ENCODE measurements at places on chromosomes 11 and 22.

GRCh38 chr22:23409976-23410375 lies 170.1 kb downstream of the IGLL1 start:
- no peak for DNase-seq

DNA sequence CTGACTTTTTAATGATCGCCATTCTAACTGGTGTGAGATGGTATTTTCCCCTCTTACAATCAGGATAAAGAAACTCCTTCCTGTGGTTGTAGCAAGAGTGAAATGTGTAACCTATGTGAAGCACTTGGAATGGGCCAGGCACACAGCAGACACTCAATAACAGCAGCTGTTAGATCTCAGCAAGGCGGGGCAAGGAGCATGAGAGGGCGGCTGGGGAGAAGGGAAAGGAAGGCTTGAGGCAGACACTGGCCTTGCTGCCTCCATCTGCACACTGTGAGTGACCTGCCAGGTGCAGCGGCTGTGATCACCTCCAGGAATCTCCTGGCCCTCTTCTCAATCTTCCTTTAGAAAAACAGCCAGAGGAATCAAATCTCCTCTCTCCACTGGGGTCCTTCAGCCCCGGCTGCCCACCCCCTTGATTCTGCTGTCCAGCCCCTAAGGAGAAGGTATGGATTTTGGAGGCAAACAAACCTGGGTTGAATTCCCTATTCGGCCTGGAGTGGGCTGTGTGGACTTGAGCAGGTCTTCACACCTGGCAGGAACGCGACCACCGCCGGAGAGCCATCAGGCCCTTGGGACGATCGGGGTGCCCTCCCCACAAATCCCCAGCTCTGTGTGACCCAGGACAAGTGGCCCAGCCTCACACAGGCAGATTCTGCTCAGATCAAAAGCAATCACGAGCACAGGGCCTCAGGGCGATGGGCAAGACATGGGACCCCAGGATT lies 49.0 kb downstream of the RPUSD4 start:
- DNase-seq: no peak

DNA sequence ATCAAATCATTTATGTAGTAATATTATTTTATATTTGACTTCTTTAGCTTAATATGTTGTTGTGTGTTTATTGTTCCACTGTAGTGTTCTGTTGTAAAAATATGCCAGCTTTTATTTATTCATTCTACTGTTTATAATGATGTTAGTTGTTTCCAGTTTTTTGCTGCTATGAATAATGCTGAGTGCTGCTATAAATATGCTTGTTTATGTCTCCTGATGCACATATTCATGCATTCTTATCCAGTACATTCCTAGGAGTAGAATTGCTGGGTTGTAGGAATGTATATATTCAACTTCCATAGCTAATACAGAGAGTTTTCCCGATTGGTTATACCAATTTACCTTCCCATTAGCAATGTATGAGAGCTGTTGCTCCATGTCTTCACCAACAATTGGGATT lies 33.5 kb upstream of the RAB30 start:
- DNase-seq: no peak

DNA sequence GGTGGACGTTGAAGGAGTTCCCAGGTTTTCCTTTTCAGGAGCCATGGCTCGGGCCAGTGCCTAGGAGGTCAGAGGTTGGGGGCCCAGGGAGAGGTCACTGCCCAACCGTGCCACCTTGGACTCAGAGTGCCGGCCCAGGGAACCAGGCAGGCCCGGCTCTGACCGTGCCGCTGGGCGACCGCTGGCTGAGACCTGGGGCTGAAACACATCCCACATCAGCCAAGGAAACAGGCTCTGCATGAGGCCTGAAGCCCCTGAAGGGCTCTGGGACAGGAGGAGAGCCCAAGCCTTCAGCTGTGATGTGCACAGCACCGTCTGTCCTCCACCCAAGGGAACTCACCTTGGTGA lies 21.9 kb upstream of the RTN4R start:
- DNase-seq: no peak

DNA sequence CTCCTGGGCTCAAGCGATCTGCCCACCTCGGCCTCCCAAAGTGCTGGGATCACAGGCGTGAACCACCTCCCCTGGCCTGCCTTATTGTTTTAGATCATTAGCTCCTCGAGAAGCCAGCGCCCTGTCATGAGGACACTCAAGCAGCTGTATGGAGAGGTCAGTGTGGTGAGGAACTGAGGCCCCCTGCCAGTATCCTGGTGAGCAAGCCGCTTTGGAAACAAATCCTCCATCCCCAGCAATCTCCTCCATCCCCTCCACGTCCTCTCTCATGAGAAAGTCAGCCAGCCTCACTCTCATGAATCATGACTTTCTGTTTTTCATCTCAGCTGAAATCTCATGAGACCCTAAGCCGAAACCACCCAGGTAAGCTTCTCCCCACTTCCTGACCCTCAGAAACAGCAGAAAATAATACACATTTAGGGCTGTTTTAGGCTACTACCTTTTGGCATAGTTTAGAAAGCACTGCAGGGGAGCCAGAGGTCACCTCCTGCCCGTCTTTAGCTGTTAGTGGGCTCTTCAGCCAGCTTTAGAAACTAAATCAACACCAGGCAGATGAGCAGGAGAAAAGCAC lies 56.0 kb downstream of the CTTN start:
- no peak for DNase-seq

- DNase-seq: no peak
Observed at GRCh38 chr22:48647606-48648515, 1179.8 kb downstream of the BRD1 start.

DNA sequence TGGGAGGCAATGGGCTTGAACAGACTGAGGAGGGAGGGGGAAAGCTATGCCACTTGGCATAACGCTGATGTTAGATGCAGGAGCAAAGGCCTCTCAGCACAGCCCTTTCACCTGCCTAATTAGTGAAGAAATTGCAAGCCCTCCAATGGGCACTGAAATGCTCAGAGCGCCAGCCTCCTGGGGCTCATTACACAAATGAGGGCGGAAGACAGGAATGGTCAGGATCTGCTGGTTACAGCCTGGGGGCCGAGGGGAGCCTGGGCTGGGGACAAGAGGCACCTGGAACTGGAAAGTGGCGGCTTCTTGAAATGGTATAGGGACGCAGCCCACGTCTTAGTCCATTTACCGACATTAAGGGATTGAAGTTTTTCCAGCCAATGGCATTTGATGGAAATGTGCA lies 50.2 kb upstream of the PLET1 start:
- no peak for DNase-seq

GRCh38 chr11:18501629-18502028 lies 25.1 kb downstream of the TSG101 start:
- no peak for DNase-seq

DNA sequence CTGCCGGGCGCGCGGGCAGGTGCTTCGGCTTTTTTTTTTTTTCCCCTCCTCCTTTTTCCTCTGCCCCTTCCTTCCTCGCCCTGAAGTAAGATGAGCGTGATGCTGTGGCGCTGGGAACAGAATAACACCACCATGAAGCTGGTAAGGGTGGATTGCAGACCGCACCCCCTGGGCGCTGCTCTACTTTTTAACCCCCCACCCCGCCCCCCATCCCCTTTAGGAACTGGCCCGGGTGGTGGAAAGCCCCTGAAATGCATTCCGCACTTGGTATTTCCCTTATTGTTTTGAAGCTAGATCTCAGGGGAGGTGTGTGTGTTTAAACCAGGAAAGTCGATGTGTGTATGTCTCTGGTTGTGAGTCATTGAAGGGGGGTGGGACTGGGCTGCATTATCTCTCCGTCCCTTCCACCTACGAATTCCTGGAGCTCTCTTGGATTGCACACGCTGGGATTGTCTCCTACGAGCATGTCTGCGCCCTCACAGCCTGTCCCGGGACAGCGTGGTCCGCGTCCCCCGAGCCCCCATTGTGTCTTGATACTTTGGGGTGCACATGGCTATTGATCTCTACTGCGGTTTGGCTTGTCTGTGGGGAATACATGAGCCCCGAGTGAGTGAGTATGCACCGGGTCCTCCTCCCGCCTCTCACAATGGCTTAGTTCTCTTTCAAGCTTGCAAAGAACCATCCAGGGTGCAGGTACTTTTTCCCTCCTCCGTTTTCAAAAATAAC lies 64.9 kb downstream of the NAV2 start:
- DNase-seq: no peak

DNA sequence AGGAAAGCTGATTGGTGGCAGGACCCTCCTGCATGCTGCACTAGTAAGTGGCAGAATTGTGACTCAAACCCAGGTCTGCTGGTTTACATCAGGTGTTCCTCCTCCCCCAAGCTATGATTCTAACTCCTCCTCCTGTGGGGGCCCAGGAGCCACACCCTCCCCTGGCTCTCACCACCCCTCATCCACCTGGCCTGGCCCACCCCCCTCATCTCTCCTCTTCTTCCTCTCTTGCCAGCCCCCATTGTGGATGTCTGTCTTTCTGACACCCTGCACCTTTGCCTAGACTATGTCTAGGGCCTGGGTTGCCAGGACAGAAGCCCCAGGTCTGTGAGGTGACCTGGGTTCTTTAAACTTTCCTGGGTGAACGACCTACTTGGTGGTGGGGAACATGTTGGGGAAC lies 59.9 kb downstream of the GRIK4 start:
- DNase-seq: no peak

DNA sequence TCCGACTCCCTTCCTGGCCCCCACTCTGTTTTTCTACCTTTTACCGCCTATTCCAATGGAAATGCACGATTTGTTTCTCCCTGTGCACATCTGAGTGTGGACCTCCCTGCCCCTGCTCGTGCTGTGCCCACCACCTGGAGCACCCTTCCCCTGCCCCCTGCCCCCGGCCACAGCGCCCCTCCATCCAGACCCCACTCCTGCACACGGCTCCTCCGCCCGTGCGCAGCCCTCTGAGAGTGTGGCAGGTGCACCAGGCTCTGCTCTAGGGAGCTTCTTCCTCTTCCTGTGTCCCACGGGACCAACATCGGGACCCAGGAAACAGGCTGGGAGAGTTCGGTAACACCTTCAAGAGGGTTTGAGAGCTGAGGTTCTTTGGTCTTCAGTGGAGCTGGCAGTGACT lies 62.9 kb downstream of the LRP5 start:
- DNase-seq: no peak

GRCh38 chr11:94732617-94733281 lies 35.4 kb upstream of the AMOTL1 start:
- DNase-seq: no peak

DNA sequence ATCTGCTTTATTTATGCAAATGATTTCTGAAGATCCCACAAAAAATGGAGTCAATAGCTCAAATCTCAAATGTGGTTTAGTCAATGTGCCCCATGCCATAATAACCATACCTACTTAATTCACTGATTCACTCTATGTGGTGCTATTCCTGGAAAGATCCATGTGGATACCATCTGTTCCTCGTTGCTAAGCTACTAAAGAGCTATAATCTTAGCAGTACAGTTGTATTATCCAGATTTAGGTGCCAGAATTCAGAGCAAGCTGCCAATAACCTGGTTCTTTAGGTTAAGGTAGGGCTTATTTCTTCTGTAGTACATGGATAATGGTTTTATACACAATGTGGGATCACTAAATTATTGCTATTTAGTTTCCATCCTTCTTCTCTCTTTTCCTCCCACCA lies 974.7 kb upstream of the CCDC90B start:
- no peak for DNase-seq

DNA sequence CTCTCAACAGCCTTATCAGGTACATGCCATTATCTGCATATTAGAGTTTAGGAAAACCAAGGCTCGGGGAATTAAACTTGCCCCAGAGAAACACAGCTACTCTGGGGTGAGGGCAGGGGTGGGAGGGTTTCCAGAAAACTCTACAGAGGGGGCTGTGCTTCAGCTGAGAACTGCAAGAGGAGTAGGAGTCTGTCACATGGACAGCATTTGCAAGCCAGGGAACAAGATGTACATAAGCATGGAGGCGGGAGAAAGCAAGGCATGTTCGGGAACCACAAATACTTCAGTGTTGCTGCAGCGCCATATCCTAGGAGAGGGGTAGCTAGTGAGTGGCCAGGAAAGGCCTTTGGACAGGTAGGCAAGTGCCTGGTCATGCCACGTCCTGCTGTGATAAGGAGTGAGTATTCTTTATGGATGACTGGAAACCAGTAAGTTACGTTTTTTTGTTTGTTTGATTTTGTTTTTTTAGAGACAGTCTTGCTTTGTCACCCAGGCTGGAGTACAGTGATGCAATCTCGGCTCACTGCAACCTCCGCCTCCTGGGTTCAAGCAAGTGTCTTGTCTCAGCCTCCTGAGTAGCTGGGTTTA lies 57.2 kb downstream of the GRAMD1B start:
- no peak for DNase-seq

GRCh38 chr11:100827934-100828661 lies 141.0 kb downstream of the ARHGAP42 start:
- no peak for DNase-seq

GRCh38 chr11:58654908-58655296 lies 32.4 kb downstream of the CNTF start:
- no peak for DNase-seq

GRCh38 chr22:50439871-50440331 lies 34.9 kb downstream of the SBF1 start:
- no peak for DNase-seq

DNA sequence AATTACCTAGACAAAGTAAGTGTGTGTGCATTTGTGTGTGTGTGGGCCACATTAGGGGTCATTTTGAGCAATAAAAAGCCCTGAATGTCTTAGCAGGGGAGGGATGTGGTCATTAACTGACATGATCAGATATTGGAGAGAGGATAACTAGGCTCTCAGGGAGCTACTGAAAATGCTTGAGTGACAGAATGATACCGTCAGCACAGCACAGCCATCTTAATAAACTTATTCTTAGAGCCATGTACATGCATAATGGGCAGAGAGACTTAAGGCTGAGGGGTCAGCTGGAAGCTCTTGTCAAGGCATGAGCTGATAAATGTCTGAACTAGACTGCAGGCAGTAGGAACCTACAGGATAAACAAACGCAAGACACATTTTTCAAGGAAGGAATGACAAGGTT lies 239.1 kb upstream of the NCAM1 start:
- DNase-seq: no peak

GRCh38 chr22:16717699-16718558 lies 107.3 kb downstream of the XKR3 start:
- DNase-seq: no peak

DNA sequence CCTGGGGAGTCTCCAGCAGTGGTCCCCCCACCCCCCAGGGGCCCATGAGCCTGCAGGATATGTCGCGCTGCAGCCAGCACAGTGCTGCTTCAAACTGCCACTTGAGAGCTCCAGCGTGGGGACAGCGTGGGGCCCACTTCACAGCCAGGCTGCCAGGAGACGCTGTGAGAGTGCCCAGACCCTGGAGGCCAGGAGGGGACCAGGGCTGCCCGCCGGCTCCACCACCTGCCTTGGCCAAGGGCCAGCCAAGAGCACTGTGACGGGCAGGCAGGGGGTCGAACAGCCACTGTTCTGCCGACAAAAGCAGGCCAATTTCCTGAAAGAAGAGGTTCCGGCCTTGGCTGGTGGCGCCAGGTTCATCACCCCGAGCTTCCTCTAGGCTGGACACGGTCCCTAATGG lies 60.2 kb downstream of the FLRT1 start:
- DNase-seq: no peak

All from ureter (tissue), 1 donor.